Stimulated activated CD4-positive, alpha-beta T cell treated with anti-CD3 and anti-CD28 coated beads, Interleukin-1b, Interleukin-23, amount 100 ng/mL, for 1 hour (primary cell): ENCODE measurements at places on chromosomes 3 and 15.

DNA sequence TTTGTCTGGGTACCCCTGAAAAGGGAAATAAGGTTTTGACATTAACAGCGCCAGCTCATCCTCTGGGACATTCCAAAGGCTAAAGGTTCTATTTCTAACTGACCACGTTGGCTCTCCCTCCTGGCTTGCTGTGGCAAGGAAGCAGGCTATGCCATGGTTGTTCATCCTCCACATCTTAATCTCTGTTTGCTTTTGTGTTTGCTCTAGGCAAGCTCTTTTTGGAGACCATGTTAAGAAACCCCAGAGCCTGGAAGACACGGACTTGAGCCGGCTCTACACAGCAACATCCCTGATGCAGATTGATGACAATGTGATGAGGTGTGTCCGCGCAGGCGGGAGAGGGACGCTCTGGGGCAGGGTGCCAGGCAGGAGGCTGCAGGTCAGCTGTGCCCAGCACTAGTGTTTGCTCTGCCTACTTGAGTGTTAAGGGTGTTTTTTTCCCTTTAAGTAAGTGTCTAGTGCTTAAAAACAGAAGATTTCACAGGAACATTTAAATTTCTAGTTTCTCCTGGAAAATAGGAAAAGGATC is 33.3 kb downstream of the RLBP1 start:
- no peak for DNase-seq

GRCh38 chr3:107068980-107069379 is 308.3 kb upstream of the CCDC54 start:
- no peak for DNase-seq

- DNase-seq: no peak
These were observed 1.1 kb downstream of the CCDC39 start for GRCh38 chr3:180678231-180678630.

DNA sequence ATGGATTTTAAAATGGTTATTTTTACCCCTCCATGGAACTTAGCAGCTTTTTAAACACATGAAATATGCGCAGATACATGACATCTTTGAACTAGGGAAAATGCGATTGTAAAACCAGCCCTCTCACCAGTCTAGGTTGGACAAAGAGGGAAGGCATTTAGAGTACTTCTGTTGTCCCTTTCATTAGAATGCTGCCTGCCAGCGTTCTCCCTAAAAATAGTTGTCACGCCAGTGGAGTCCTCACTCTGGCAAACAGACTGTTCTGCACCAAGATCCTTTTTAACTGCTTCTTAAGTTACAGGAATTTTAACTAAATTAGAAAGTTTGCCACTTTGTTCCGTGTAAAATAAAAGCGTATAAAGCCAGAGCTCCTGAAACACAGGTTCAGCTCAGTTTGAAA is 295.3 kb downstream of the VPS13C start:
- DNase-seq: no peak

- no peak for DNase-seq
These were observed 24.8 kb upstream of the DET1 start for GRCh38 chr15:88571153-88571851.

DNA sequence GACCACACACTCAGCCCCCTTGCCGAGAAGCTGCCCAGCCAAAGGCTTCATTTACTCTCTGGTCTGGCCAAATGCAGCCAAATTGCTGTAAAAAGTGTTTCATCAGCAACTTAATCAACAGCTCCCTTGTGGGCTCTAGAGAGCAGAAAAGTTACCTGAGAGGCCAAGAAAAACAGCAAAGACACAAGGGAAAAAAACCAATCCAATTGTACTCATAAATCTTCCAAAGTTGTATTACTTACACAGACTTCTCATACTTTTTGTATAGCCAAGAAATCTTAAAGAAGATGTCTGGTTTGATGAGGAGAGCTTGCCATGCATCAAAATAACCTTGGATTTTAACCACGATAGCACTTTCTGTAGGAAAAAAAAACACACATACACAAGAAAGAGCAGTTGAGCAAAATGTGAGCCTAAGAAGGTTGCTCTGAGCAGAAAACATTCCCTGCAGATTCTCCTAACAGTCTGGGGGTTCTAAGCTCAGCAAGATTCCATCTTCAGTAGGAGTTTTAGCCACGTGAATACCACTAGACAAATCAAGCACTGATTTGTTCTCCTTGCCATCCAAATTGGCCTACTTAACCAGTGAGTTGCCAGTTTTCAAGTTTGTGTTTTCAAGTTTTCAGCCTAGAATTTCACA is 120.0 kb downstream of the CYP19A1 start:
- no peak for DNase-seq

DNA sequence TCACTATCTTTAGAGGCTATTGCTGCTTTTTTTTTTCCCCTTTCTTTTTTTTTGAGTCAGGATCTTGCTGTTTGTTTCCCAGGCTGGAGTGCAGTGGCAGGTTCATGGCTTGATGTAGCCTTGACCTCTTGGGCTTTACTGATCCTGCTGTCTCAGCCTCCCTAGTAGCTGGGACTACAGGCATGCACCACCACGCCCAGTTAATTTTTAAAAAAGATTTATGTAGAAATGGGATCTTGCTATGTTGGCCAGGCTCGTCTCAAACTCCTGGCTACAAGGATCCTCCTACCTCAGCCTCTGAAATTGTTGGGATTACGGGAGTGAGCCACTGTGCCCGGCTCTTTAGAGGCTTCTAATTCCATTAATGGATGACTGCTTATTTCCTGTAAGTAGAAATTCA is 15.1 kb downstream of the MGA start:
- DNase-seq: no peak

- DNase-seq: no peak
These were observed 59.4 kb upstream of the PRR23C start for GRCh38 chr3:139104062-139104461.
